ENCODE measurements at places on chromosomes 7 and 10.
A peak's percentile ranks its signal among the peaks of the same experiment; 100 is the strongest.

DNA sequence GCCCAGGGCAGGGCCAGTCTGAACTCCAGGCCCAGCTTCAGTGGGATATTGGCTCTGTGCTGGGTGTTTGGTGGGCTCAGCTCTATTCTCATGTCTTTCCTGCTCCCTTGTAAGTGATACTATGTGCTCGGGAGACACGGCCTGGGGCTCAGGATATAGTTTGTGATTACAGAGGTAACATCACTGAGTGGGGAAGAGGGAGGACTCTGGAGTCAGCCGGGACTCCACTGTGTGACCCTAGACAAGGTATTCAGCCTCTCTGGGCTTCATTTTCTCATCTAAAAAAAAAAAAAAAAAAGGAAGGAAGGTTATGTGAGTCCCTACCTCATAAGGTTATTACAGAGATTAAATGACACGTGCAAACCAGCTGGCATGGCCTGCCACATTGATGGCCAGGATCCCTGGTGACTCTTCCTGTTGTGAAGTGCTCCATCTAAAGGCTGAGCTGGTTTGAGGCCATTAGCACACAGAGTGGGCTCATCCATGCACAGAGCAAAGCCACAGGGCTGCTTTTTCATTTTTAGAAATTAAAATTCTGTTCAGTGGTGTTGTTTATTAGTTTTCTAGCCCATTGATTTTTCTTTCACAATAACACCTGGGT, 15.7 kb downstream of the SLC13A4 start:
- no peaks in the 10 kb centered on the region for H3K27me3 ChIP-seq
- no peak overlapping the region for H3K27ac ChIP-seq
- no peaks in the 10 kb centered on the region for H3K36me3 ChIP-seq
- no peaks in the 10 kb centered on the region for H3K4me1 ChIP-seq
- no peak overlapping the region for H3K4me3 ChIP-seq
- no peak for DNase-seq

GRCh38 chr7:25567430-25567829, 339.1 kb upstream of the NPVF start:
- no peak for DNase-seq
- no peak overlapping the region for H3K27ac ChIP-seq
- H3K4me1 ChIP-seq: peaks cover 6% of the 10 kb centered on the region
- no peaks in the 10 kb centered on the region for H3K27me3 ChIP-seq

DNA sequence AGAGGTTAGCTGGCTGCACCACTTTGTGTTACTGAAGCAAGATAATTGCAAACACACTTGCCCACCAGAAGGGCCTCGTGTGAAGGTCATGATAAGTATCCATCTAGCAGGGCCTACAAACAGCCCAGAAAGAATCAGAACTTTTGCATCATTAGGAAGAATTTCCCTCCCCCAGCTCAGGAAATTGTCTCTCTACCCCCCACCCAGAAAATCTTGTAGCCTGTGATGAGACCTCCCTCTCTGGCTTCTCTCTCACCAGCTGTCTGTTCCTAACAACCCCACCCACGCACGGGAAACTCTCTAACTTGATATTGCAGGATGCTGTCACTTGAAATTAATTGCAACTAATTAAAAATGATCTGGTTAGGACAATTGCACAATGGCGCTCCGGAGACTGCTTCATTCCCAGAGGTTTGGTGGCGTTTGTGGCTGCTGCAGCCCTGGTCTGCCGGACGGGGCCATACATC, 34.5 kb downstream of the ZNF503 start:
- no peaks in the 10 kb centered on the region for H3K36me3 ChIP-seq
- no peaks in the 10 kb centered on the region for H3K4me1 ChIP-seq
- no peak for DNase-seq
- no peak overlapping the region for H3K27ac ChIP-seq
- no peaks in the 10 kb centered on the region for H3K27me3 ChIP-seq

- DNase-seq: no peak
- H3K36me3 ChIP-seq: no peaks in the 10 kb centered on the region
- H3K4me1 ChIP-seq: peaks cover 7% of the 10 kb centered on the region
- H3K27me3 ChIP-seq: no peaks in the 10 kb centered on the region
- H3K4me3 ChIP-seq: no peak overlapping the region
These were observed 397.8 kb downstream of the EXOC4 start for GRCh38 chr7:133650487-133651300.

DNA sequence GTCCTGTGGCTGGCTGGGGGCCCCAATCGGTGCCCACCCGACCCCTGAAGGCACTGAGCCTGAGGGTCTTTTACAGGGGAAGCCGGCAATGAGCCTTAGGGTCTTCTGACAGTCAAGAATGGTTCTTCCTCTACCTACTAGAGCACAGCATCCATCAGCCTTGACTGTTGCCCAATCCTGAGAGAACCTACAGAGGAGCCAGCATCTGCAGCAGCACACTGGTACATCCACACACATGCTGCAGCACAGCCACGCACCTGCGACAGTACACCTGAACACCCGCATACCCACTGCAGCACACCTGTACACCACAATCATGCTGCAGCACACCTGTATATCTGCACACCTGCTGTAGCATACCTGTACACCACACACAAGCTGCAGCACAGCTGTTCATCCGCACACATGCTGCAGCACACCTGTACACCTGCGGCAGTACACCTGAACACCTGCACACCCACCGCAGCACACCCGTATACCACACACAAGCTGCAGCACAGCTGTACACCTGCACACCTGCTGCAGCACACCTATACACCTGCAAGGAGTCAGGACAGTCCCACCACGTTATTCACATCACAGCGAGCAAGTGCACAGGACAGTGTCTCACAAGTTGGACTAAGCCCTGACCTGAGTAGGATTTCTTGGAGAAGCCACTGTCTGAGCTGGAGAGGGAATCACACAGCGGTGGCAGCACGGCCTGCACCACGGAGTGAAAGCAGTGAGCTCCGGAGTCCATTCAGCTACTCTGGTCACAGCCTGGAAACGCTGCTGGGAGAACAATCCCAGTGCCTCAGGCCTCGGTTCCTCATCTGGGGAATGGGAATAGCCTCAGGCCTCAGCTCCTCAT, 56.4 kb downstream of the VIPR2 start:
- no peaks in the 10 kb centered on the region for H3K4me1 ChIP-seq
- peak; percentile 61 for DNase-seq
- no peaks in the 10 kb centered on the region for H3K27me3 ChIP-seq
- H3K4me3 ChIP-seq: no peak overlapping the region

- H3K27me3 ChIP-seq: no peaks in the 10 kb centered on the region
- no peak overlapping the region for H3K4me3 ChIP-seq
- H3K27ac ChIP-seq: no peak overlapping the region
- DNase-seq: no peak
- H3K4me1 ChIP-seq: peaks cover 4% of the 10 kb centered on the region
These were observed 3.7 kb downstream of the METTL27 start for GRCh38 chr7:73838642-73839041.

Data from spleen (tissue), 13 donors.